ENCODE measurements at places on chromosomes 2 and 18.

DNA sequence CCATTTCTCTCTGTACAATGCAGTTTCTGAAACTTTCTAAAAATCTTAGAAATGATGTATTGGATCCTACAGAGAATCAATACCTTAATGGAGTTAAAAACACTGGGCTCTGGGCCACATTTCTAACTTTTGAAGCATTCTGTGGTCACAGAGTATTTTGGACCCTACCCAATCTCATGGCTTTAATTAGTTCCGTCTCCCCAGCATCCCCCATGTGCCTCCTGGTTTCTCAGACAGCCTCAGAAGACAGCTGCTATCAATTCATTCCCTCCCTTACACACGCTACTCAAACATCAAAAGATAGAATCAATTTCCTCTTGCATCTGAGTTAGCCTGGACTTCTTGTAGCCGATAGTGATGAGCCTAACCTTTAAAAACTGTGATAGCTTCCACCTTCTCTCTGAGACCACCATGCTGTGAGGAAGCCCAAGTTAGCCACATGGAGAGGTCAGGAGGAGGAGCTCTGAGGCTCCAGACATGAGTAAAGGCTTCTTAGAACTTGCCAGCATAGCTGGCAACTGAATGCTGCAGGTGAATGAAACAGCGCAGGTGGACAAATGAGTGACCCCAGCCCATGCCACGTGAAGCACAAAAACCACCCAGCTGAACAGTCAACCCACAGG is 10.4 kb downstream of the ADCY3 start:
- DNase-seq = no peak

DNA sequence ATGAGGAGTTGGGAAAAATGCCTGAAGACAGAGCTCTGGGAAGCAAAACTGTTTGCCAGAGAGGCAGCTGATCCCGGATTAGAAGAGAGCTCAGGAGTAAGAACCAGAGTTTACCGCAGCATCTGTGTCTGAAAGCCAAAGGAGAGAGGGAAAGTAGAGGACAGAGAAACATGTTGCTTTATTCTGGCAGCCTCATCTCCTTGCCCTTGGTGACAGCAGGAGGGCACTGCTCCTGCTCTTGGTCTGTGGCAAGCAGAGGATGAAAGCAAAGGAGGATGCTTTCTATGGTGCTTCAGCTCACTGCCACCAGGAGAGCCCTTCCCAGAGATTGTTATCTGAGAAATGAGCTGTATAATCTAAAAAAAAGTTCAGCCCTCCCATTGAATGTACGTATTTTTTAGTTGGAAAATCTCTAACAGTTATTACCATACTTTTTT is 7.7 kb downstream of the SLC1A4 start:
- DNase-seq = no peak

DNA sequence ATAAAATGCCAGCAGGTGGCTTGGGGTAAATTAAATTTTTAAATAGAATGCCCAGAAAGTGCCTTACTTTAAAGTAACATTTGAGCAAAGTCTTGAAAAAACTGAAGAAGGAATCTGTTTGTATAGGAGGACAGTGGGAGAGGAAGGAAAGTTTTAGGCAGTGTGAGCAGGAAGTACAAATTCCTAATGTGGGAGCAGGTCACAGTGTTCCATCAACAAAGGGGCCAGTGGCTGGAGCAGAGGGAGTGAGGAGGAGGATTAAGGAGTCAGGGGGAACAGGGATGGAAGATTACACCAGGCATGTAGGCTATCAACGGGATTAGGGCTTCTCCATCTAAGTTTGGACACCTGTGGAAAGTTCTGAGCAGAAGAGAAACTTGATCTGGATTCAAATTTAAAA is 439.2 kb upstream of the REG3G start:
- DNase-seq = no peak

GRCh38 chr2:197814526-197814925 is 10.1 kb downstream of the PLCL1 start:
- DNase-seq = no peak

DNA sequence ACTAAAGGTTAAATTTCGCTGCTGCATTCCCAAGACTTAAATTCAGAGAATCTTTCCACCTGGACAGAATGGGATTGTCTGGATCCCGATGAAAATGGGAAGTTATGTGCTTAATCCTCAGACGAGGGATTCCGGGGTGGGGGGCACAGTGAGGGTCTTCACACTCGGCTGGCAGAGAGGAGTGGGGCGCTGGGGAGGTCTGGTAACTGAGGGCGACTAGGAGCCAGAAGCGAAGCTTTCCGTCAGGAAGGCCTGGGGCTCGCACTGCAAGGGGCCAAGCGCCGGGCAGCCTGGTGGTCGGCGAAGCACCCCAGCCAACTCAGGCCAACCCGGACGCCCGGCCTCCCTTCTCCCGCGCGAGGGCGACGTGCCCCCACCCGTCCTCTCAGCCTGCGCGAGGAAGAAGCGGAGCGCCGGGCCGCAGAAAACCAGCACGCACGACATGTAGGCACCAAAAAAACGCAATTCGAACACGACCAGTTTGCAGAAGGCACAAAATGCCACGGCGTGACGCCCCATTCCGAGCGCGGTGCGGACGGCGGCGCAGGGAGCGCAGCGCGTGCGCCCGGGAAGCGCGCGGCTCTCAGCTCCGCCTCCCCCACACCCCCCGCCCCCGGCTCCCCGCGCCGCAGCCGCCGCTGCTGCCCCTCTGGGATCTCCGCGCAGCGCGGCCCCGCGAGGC is 188.1 kb downstream of the ZEB2 start:
- DNase-seq = no peak

GRCh38 chr2:190466819-190467446 is 58.8 kb downstream of the MFSD6 start:
- no peak for DNase-seq

GRCh38 chr18:407626-408224 is 92.8 kb downstream of the COLEC12 start:
- DNase-seq = no peak

GRCh38 chr2:3959372-3959771 is 256.0 kb downstream of the DCDC2C start:
- DNase-seq = no peak

GRCh38 chr2:42923580-42924417 is 131.4 kb upstream of the HAAO start:
- DNase-seq = no peak

GRCh38 chr2:46202987-46203386 is 94.2 kb upstream of the EPAS1 start:
- no peak for DNase-seq

All from stimulated activated CD8-positive, alpha-beta memory T cell treated with anti-CD3 and anti-CD28 coated beads, Interleukin-15, amount 100 ng/mL, for 48 hours (primary cell).